ENCODE measurements at places on chromosomes 1 and 21.

- no peak for DNase-seq
These were observed 3.9 kb downstream of the FNDC7 start for GRCh38 chr1:108716437-108717230.

- DNase-seq = no peak
These were observed 24.8 kb downstream of the ADGRB2 start for GRCh38 chr1:31739346-31739745.

GRCh38 chr1:115220340-115221270 is 117.4 kb downstream of the NGF start:
- DNase-seq = no peak

GRCh38 chr1:62237950-62238374 is 43.3 kb downstream of the L1TD1 start:
- no peak for DNase-seq

DNA sequence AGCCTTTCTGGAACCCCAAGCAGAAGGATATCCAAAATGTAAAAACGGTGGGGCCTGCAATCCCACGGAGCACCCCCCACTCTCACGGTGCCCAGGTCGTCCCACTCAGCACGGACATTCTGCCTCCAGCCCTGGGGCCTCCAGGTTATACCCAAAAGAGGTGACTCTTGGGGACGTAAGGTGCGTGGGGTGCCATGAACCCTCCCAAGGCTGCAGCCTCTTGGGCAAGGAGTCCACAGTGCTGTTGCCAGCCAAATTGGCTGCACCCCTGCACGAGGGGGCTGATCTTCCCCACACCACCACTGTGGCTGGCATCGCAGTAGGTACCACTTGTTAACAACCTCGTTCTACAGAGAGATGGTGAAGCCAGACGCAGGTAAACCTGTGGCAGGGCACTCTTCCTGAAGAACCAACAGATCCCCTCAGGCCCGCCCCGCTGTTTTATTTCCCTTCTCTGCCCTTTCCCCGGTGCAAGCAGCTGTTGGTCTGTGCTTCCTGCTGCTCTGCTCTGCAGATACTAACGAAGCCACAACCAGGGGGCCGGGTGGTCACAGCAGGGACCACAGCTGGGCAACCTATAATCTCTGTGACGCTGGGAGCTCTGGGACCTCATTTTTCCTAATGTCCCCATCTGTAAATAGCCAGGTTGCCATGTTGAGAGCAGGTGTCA is 8.7 kb downstream of the TFF3 start:
- no peak for DNase-seq

DNA sequence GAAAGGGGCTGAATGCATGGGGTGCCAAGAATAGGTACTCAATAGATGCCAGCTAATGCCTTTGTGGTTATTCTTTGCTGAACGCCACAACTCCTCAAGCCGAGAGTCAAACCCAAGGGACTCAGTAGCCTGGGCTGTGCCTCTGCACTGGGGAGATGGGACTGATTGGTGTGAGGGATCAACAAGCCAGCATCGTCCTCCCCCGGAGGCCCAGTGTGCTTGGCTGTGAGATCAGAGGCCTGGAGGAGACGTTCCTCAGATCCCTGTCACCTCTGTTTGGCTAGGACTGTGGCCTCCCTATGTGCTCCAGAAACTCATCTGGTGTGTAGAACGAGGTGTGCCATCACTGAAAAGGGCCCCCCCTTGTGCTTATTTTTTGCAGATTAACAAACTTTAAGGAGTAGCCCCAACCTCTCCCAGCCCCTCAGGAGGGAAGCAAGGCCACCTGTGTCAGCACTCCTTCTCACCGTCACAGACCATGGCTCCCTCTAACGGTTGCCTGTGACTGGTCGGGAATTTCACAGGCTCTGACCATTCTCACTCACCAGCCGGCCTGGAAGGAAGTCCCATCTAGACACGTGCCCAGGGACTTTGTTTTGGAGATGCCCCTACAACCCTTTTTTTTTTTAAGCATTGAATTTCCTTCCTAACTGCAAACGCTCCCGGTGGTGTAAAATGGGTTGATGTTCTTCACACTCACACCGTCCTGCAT is 194.0 kb upstream of the VAMP3 start:
- DNase-seq = no peak

DNA sequence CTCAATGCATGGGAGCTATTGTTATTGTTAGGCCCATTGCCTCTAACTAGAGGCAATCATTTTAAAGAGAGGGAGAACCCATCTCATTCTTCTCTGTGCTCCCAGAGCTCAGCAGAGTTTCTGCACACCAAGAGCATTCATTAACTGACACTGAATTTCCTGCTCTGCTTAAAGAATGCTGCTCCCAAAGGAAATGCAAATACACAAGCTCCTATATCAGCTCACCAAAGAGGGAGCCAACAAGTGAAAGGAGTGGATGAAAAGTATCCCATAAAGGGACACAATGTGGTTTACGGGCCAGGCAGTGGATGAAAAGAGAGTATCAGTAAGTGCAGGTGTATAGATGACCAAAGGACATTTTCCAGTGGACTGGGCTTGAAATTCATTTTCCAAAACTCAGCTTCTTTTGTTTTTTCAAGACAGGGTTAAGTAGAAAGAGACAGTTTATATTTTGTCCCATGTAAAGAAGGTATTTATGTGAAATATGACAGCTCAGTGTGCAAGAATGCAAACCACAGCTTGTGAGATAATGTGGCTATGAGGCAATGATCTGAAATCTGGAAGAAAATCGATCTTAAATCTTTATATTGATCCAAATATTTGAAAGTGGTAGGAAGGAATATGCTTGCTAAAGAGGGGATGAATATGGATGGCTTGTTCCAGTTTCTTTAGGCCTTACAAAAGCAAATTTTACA is 207.7 kb upstream of the CAMK1G start:
- no peak for DNase-seq
